ENCODE measurements at places on chromosomes 2 and 18.

GRCh38 chr18:25825979-25826776 lies 264.2 kb downstream of the SS18 start:
- no peak for DNase-seq

- no peak for DNase-seq
These were observed 154.9 kb downstream of the MGAT5 start for GRCh38 chr2:134408791-134409190.

DNA sequence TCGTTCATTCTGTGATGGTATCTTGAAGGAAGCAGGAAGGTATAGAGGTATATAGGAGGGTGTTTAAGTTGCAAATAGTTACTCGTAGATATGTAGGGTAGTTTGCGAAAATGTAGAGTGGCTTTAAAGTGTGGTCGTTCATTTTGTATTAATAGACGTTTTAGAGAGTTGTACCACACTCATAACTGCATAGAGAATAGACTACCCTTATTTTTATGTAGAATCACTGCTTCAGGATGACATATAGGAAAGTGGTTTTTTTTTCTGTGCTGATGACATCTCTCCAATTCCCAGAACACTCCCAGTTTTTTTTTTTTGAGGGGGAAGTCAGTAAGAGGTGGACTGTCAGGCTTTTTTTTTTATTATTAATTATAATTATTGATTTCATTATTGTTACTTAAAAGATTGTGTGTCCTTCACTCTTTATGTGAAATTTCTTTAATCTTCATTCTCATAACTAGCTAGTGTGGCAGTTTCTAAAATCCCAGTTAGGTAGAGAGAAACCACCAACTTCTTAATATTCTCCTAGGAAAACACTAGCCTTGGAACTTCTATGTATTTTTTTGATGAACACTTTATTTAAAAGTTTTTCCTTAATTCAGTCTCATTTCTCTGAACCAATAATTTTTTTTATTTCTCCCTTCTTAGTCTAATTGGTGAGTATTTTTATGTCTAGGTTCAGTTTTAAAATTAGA lies 1.5 kb downstream of the ACTR3 start:
- DNase-seq: no peak

DNA sequence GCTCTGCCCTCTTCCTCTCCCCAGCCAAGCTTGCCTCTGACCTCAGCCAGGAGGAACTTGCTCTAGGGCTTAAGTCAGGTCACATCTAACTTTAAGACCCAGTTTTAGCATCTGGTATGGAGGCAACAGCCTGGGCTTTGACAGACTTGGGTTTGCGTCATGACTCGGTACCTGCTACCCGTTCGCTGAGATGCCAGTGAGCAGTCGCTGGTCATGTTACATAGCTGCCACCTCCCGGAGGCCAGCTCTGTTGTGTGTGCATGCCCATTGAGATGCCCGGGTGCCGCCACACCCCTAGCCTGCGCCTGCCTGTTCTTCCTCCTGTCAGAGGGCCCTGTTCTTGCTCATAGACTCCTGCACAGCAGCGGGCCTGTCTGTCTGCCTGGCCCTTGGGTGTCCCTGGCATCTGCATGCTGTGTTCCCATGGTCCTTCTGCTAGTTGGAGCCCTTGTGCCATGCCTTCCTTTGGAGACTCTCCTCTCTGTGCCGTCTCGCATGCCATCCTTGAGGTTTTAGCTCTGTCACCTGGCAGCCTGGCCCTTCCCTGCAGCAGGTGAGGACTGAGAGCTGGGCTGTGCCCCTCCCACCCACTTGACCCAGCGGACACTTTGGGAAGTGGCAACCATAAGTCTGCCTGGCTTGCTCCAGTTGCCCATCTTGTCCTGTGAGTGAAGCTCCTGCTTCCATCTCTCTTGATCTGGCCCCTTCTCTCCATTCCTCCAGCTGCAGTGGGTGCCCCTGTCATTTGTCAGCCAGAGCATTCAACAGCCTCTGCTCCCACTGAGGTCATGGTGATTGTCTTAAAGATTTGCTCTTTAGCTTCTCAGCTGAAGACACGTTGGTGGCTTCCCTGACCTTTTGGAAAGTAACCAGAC lies 24.9 kb downstream of the ASAP2 start:
- no peak for DNase-seq

All from left ventricle myocardium inferior (tissue), 1 donor.